ENCODE measurements at places on chromosomes 6 and 20.
A peak's percentile ranks its signal among the peaks of the same experiment; 100 is the strongest.

GRCh38 chr6:42045538-42046460 is 4.5 kb upstream of the TAF8 start:
- peak; percentile 35 for DNase-seq

- DNase-seq, result no peak
Measured at GRCh38 chr6:11413728-11414127, 123.8 kb upstream of the TMEM170B start.

DNA sequence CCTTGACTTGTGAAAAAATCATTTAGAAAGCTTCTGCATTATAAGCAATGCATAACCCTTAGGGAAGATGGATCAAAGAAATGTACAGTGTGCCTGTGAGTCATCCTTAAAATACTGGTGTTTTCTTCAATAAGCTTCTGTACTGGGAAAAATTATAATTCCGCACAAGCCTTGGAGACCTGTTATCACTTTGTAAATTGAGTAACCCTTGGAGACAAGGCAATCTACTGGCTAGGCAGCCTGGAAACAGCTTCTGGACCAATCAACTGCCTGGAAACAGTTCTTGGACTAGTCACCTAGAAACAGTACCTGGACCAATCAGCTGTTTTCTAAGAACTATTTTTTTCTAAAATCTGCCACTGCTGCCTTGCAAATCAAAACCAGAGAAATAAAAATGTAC is 25.8 kb upstream of the RNGTT start:
- DNase-seq, result peak; percentile 6

DNA sequence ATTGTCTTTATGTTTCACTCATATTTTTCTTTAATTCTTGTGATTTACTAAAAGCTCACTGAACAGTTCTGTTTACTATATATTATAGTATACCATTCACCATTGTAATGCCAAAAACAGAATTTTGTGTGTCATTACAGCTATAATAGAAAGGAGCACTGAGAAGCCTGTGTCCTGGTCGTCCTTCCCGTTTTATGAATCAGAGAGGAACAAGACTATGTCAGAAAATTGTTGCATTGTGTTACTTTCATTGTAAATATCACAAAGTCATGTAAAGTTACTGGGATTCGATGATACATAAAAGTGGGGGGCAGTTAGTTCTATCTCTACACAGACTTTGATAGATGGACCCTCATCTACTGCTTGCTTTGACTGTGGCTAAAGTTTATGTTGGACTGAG is 145.1 kb downstream of the QKI start:
- no peak for DNase-seq

- no peak for DNase-seq
Measured at GRCh38 chr20:10921491-10922010, 247.8 kb upstream of the JAG1 start.

DNA sequence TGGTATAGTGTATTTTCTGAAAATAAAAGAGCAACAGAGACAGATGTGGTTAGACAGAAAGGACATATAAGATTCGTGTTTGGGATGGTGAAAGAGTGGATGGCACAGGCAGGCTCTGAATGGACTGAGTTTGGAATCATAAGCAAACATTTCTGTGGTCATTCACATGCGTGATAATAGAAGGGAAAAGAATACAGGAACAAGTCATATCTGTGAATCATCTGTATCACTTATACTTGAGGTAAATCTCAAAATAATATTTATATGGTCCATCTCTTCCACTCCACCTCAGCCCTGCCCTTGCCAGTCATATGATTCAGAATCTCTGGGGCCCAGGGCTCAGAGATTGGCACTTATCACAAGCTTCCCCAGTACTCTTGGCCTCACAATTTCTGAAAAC is 535.1 kb downstream of the BCKDHB start:
- DNase-seq, result no peak
